Astrocyte of the cerebellum (primary cell): ENCODE measurements at places on chromosomes 1 and 21.

DNA sequence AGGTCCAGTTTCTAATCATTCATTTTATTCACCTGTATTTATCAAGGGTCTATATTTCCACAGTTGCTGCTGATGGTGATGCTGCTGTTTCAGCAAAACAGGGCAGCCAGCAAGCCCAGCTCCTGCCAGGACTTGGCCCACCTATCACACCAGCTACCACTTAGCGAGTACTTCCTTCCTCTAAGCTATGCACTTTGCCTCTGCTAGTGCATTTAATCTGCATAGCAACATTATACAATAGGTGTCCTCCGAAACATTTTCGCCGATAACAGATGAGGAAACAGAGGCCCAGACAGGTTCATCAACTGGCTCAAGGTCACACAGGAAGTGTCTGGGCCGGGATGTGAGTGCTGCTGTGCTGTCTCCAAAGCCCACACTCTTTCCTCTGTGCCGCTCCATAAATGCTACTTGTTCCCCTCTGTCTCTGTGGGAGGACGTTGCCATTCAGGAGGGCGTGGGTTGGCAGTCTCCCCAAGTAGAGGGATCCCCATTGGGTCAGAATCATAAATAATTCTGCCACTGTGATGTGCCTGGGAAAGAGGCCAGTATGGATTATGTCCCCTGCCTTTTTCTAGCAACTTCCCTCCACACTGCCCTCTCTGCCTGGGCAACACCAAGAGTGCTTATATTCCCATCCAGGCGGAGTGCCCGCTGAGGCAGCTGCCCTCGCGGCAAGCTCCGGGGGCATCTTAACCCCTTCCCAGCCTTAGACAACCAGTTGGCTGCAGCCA, 9.4 kb upstream of the PLEKHA6 start:
- no peak for DNase-seq

GRCh38 chr21:30518876-30519275, 16.9 kb upstream of the KRTAP19-5 start:
- no peak for DNase-seq

DNA sequence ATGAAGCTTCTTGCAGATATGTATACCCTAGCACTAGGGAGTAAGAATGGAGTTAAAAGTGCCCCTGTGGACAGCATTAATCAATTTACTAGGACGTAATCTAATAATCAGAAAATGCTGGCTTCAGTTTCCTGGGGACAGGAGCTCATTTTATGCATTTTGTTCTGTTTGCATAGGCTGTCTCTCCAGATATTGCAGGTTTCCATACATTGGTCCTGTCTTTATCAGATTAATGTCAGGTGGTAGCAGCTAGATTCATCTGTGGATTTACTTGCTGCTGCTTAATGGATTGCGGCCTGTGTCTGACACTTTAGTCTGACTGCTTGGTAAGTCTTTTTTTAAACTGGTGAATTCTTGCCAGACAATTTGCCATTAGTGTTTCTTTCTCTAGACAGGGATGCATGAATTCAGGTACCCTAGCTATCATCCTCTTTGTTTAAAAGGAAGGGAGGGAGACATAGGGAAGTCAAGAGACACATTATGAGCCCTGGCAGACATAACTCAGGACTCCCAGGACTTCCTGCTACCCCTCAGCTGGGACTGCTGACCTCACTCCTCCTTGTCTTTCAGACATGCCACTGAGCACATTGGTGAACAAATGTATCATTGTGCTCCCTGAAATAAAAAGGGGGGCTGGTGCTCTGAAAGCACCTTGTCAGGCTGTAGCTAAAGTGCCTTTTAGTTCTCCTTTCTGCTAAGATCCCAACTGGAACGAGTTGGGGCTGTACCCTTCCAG, 47.7 kb downstream of the NOS1AP start:
- no peak for DNase-seq

DNA sequence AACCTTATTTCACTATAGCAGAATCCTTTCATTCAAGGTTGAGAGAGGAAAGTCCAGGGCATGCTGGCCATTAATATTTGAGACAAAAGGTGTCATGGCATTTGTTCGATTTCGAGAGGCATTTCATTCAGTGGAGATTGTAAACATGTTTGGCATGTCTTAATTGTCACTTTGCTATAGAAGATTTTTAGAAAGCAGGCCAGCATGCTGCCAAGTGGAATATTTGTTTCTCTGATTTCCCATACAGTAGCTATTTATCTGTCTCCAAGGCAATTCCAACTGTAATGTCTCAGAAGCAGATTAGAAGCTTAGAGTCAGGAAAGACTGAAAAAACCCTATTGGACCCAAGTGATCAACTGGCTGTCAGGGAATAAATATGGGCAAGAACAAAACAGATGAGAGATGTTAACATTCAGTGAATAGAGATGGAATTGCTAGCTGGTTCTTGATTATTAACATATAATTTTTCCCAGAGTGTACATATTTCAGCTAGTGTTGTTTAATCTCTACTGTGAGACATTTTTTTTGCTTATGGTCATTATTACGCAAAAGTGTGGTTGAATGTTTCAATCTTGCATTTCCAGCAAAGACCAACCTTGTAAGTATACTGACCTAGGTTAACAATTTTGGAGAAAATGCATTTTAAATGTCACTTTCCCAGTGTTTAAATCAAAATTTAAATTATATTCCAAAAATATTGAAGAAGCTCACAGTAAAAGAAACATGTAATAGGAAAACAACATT, 174.6 kb downstream of the KCNK2 start:
- no peak for DNase-seq

- no peak for DNase-seq
These were observed 32.5 kb downstream of the LRRC3 start for GRCh38 chr21:44487831-44488230.

DNA sequence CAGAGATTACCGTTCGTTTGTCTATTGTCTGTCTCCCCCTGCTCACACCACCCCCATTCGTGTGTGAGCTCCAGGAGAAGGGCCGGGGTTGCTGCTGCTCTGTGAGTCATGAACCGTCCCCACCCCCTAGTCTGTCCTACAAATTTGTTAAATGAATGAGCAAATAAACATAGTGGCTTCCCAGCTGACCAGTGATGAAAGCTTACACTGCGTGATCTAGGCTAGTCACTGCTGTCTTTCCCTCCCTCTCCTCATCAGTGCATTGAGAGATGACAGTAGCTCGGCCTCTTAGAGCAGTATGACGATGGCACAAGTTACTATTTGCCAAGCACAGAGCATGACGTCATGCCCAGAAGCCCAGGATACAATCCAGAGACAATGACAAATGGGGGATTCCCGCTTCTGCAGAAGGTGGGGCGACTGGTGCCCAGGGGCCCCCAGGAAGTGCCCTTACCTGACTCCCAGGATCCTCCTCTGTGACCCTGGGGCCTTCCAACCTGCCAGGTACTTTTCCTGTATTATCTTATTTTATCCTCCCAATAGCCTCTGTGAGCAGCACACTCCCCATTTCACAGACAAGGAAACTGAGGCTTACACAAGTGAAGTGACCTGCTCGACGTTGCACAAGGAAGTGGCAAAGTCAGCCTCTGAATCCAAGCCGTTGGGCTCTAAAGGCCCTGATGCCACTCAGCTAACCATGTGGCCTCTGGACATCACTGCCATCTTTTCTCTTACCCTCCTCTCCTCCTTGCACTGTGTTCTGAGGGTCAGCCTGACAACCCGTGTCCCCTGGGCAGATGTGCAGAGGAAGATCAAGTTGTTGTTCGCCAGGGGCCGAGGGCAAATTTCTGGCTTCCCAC, 8.6 kb upstream of the EPHA2 start:
- DNase-seq: peak; percentile 75
